NB4 (cell line): ENCODE measurements at places on chromosomes 13 and 19.

- peak; percentile 74 for DNase-seq
These were observed 41.4 kb downstream of the LYL1 start for GRCh38 chr19:13060964-13061927.

DNA sequence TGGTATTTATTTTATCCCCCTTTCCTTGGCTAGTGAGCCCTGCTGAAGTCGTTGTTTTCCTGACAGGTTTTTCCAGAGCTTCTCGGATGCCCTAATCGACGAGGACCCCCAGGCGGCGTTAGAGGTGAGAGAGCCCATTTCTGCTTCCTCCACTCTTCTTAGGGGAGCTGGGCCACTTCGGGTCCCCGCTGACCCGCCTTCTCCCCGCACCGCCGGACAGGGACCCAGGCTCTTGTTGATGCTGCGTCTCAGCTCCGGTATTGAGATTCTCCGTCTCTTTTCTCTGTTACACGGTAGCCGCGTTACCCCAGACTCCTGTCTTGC lies 306 bp downstream of the SUGT1 start:
- no peak for DNase-seq

- no peak for DNase-seq
These were observed 2.2 kb upstream of the FBL start for GRCh38 chr19:39848392-39848791.

DNA sequence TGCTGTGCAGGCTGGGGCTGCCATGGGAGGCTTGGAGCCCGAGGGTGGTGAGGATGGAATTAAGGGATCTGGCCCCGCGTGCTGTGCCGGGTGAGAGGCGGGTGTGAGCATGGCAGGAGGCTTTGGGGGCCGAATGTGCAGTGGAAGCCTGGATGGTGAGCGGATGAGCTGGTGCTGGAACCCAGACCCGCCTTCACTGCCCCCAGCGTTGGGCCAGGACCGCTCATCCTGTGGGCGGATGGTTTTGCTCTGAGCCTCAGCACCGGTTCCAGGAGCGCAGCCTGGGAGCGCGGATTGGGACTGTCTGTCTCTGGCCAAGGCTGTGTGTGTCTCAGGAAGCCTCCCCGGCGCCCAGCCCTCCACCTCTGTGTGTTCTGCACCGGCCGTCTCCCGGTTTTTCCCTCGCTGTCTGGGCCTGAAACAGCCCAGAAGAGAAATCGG lies 16.7 kb downstream of the KDM4B start:
- no peak for DNase-seq

GRCh38 chr13:21637296-21637695 lies 33.3 kb upstream of the MICU2 start:
- peak; percentile 87 for DNase-seq
